ENCODE measurements at places on chromosomes 7 and 10.

GRCh38 chr10:69276503-69276902 is 1.8 kb upstream of the HK1 start:
- no peak for DNase-seq

DNA sequence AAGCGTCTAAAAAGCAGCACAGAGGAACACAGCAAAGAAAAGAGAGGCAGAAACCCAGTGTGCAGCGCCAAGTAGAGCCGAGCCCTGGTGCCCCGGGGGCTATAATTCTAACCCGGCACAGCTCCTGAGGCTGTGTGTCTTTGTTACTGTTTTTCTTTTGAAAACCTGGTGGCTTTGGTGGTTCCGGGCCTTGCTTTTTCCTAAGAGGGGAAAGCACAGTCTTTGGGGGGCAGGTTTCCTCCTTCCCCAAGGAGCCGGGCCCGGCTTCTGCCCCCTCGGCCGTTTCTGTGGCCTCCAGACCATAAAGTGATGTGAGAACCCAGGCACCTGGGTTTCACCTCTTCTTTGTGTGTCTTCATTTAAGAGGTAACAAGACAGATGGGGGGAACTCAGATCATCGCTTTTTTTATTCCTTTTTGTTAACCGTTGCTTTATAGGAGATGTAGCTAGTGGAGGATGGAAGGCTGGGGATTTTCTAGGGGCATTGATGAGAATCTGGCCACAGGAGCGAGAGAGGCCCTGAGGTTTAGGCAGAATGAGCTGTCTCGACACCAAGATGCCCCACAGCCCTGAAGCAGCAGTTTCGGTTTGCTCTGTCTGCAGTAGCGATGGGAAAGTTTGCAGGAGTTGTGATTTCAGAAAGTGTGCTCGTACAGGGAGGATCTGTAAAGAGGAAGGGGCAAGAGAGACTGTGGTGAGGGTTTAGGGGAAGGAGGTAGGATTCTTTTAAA is 367.8 kb upstream of the GALNT17 start:
- no peak for DNase-seq

- DNase-seq = no peak
Measured at GRCh38 chr10:117899181-117899683, 147.5 kb downstream of the RAB11FIP2 start.

- no peak for DNase-seq
Measured at GRCh38 chr10:23516530-23516929, 77.7 kb downstream of the OTUD1 start.

- DNase-seq = no peak
Measured at GRCh38 chr10:48501787-48502771, 102.8 kb downstream of the ARHGAP22 start.

DNA sequence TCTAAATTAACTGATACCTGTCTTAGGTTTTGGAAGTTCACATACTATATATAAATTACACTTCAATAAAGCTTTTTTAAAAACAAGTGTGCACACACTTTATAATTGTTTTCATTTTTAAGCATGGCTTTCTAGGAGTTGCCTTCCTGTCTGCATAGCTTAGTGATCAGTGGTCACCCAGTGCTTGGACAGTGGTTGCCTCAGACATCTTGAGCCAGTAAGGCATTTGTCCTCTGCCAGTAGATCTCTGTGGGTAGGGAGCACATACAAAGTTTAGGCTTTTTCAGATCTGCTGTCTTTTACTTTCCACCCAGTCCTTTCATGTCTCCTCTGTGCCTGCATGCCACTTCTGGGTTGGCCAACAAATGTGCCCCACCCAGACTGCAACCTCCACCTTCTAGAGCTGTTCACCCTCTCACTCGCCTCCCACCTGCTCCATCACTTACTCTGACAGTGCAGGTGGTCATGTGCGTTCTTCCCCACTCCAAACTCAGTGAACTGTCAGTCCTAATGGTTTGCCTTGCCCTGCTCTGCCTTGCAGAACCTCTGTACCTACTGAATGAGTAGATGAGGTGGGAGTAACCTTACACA is 31.7 kb downstream of the TPST1 start:
- no peak for DNase-seq

DNA sequence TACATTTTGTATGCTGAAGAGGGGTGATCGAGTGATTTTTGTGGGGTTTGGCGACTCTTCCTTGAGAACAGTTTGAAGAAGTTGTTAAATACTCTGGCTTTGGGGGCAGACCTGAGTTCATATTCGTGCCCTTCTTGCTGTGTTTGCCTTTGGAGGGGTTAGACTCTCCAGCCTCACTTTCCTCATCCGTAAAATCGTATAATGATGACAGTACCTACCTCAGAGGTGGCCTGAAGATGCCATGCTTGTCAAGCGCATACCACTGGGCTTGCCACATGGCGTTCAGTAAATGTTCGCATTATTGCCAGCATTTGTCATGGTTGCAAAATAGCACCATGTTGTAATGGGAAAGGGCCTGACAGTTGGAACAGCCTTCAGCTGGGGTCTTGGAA is 1.3 kb downstream of the STK17A start:
- DNase-seq = no peak

DNA sequence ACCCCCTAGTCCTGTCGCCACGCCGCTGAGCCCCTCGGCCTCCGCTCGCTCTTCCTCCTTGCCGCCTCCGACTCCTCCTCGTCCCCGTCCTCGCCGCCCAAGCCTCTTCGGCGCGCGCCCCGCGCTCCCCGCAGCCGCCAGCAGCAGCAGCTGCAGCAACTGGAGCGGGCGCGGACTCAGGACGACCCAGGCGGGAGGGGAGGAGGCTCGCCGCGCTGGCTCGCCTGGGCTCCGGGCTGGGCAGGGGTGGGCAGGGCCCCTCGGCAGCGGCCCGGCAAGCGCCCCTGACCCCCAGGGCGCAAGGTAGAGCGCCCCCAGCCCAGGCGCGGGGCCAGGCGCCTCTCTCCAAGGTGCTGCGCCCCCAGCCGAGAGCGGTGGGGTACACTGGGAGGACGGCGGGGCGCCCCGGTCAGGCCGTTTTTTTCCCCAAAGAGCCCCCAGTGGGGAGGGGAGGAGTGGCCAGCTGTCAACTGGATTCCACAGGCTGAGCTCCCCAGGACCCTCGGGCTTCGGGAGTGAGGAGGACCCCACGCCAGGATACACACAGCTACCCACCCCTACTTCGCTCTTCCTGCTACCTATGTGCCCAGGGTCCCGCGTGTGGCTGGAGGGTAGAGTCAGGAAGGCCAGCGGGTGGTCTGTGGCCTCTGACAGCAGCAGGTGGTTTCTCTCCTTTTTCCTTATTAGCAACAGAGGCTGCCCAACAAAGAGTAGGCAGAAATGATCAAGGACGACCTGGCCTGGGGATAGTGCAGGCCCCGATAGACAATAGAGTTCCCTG is 903 bp upstream of the KCNMA1 start:
- DNase-seq = peak; percentile 44

- no peak for DNase-seq
Measured at GRCh38 chr10:21172542-21172929, 275.4 kb upstream of the NEBL start.

GRCh38 chr10:86727470-86727869 is 28.9 kb upstream of the BMPR1A start:
- DNase-seq = no peak

GRCh38 chr10:74008212-74008731 is 10.4 kb downstream of the VCL start:
- DNase-seq = no peak

GRCh38 chr10:89167915-89168314 is 39.2 kb downstream of the CH25H start:
- no peak for DNase-seq

- peak; percentile 68 for DNase-seq
Measured at GRCh38 chr7:150968056-150968733, 9.9 kb downstream of the KCNH2 start.

DNA sequence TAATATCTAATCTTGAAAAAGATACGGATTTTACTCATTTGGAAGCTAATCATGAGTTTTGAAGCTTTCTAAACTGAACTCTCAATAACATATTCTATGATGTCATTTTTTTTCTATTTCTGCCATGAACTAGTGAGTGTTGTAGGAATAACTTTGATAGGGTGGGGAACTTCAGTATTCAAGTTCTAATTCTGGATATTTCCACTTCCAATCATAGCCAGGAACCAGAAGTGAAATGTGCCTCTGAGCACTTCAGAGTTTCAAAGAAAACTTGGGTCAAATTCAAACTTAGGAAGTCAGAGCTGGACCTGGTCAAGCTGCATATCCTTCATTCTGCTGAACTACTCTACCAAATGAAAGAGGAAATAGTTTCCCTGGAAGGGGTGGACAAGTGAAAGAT is 847 bp downstream of the AGMO start:
- no peak for DNase-seq

All from left ventricle myocardium superior (tissue), 1 donor.